IMR-90 (cell line): ENCODE measurements at places on chromosomes 5 and 9. TPM values are rescaled to one million over a fixed set of nuclear protein-coding genes. Genes with fewer than 3 reads are reported as not detected.

The SOX30 gene
- total RNA-seq = not detected in 2 replicates

The ZNF658 gene
- 5.8 and 6.3 TPM in 2 replicates for total RNA-seq

The TCF7 gene
- 0.83 and 1.3 TPM in 2 replicates for total RNA-seq

The SLC36A2 gene
- not detected in 2 replicates for total RNA-seq

The DIPK1B gene
- 3.1 and 3.4 TPM in 2 replicates for total RNA-seq

The TMEM215 gene
- not detected in 2 replicates for total RNA-seq
